B cell (primary cell): ENCODE measurements at places on chromosomes 7 and 10. TPM values are rescaled to one million over a fixed set of nuclear protein-coding genes. Genes with fewer than 3 reads are reported as not detected.

DNA sequence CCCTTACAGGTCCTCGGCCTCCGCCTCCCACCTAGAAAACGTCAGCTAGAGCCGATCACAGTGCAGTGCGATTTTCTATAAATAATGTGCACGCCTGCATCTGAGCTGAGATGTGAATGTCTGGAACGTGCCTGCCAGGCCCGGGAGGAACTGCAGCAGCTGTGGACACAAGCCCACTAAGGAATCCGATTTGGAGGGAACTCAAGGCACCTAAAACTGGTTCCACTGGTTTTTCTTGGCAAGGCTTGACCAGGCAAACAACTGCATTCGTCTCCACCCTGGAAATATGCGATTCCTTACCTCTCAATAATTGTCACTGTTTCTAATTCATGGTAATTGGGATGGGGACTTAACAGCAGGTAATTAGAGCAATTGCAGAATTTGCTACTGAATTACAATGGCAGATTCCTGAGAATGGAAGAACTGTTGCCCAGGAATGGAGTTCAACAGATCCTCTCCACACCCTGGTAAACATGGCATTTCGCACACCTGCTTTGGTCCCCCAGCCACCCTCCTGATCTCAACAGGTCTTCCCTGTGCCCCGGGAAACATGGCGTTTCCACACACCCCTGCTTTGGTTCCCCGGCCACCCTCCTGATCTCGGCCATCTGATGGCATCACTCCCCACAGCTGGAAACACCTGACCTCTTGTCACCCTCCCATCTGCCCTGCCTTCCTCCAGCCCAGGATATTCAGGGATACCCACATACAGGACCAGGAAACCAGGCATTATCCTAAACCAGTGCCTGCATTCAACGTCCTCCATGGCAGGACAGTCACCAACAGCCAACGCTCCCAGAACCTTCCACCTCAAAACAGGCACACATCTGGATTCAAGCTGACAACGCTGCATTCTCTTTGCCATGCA lies 76.0 kb downstream of the DIP2C start:
- no peak for DNase-seq

- DNase-seq = no peak
Measured at GRCh38 chr7:94367949-94368348, 26.7 kb upstream of the COL1A2 start.

DNA sequence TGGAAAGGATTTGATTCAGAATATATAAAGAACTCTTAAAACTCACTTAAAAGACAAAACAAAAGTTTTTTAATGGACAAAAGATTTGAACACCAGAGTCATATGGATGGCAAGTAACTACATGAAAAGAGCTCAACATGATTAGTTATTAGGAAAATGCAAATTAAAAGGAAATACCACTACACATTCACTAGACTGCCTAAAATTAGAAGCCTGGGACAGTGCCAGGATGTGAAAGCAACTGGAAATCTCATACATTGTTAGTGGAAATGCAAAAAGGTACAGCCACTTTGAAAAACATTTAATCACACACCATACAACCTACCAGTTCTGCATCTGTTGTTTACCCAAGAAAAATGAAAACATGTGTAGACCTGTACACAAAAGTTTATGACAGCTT lies 48.8 kb downstream of the RALA start:
- DNase-seq = no peak

GRCh38 chr7:18866359-18867036 lies 250.9 kb downstream of the TWIST1 start:
- no peak for DNase-seq

DNA sequence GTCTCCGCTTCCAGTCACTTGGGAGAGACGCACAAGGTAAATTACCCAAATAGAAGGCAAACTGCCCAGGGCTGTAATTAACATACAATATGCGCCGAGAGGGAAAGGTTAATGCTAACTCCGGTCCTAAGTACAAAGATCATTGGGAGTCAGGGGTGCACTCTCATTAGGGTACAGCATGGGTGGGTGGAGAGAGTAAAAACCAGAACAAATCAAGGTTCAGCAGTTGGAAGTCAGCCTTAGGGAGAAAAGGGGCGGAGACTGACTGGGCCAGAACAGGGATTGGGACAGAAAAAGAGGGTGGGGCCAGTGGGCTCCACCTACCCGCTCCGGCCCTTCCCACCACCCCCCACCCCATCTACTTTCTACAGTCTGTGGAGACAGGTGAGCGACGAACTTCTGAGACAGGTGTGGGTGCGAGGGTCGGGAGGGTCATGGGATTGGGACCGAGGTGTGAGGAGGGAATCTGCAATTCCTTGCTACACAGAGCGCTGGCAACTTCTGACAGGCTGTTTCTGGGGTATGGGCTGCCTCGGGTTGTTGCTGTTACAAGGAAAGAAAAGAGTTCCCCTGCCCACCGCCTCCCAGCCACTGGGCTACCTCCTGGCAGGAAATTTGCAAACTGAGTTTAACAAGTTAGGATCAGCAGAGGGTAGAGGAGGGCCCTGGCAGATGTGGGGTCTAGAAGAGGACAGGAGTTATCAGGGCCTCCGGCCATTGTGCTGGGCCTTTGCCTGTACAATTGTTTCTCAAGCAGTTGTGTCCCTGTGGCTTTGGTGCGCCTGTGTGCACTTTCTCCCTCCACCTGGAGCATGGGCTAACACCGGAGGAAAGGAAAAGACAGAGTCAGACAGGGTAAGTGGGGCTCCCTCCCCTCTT lies at the start of gene TMEM139:
Gene TMEM139, plus strand, starts transcription at position 368 of the 879 bp plus-strand sequence. CDS start 1,000 bp downstream, outside the sequence.
- DNase-seq = no peak

DNA sequence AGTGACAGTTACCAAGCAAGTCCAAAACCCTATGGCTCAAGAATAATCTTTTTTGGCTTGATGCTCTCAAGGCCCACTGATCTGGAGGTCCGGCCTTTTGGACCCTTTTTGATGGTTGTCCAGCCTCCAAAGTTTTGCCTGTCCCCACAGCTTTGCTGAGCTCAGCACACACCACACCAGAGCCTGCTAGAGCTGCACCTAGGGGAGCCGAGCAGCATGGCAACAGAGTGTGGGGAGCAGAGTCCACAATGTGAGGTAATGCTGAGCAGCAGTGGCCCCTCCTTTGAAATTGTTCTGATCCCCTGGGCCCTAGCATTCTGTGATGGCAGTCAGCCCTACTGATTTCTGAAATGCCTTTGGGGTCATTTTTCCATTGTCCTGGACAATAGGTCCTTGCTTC lies 9.3 kb downstream of the GIMAP7 start:
- no peak for DNase-seq

DNA sequence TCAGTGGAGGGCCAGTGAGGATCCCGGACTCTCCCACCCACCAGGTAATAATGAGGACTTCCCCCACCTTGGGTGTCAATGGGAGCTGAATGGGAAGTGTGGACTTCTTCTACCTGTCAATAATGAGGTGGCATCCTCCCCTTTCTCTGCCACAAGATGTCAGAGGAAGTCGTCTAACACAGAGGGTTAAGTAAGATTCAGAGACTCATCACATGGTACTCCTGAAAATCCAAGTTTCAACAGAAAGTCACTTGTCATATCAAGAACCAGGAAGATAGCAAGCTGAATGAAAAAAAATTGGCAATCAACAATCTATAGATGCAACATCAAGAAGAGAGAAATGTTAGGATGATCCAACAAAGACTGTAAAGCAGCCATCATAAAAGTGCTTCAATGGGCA lies 150.9 kb upstream of the SVIL start:
- no peak for DNase-seq

- DNase-seq = no peak
Measured at GRCh38 chr10:116690356-116691322, 51.7 kb downstream of the HSPA12A start.

DNA sequence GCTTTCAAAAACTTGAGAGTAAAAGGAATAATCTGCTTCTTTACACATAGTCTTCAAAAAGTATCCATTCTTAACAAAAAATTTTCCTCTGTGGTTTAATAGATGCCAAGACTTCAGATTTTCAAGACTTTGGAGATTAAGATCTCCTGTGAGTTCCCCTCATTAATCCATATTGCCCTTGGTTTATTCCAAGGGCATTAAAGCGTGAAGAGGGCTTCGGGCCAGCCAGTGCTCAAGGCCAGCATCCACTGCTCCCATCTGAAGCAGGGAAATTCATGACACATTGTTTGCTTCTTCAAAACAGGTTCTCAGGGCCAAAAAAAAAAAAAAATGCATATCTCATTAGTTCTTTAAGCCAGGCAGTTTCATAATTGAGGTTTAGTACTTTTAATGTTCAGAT lies 137.3 kb upstream of the RHOBTB1 start:
- no peak for DNase-seq

GRCh38 chr10:96466-96865 lies 38.8 kb upstream of the ZMYND11 start:
- no peak for DNase-seq

GRCh38 chr7:69747144-69747543 lies 148.9 kb downstream of the AUTS2 start:
- DNase-seq = no peak

DNA sequence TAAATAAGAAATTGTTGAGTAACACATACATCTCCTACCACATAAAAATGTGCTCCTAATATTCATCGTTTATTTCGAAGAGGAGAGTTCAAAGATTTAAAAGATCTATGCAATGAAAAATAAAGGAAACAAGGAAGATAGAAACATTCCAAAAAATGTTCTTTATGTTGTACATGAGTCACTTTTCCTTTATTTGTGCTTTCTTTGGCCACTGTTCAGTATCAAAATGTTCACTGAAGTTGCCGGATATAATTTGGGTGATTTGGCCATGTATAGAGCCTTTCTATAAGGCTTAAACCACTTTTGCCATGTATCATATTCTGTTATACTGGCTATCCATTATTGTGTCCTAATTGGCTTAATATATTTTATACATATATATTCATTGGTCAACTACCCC lies 62.9 kb upstream of the PRR15 start:
- no peak for DNase-seq

DNA sequence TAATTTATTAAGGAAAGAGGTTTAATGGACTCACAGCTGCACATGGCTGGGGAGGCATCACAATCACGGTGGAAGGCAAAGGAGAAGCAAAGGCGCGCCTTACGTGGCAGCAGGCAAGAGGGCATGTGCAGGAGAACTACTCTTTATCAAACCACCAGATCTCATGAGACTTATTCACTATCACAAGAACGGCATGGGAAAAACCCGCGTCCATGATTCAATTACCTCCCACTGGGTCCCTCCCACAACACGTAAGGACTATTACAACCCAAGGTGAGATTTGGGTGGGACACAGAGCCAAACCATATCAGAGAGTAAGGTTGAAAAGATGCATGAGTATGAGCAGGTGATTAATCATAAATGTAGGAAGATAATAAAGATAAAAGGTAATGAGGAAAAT lies 3.2 kb upstream of the JCAD start:
- no peak for DNase-seq

DNA sequence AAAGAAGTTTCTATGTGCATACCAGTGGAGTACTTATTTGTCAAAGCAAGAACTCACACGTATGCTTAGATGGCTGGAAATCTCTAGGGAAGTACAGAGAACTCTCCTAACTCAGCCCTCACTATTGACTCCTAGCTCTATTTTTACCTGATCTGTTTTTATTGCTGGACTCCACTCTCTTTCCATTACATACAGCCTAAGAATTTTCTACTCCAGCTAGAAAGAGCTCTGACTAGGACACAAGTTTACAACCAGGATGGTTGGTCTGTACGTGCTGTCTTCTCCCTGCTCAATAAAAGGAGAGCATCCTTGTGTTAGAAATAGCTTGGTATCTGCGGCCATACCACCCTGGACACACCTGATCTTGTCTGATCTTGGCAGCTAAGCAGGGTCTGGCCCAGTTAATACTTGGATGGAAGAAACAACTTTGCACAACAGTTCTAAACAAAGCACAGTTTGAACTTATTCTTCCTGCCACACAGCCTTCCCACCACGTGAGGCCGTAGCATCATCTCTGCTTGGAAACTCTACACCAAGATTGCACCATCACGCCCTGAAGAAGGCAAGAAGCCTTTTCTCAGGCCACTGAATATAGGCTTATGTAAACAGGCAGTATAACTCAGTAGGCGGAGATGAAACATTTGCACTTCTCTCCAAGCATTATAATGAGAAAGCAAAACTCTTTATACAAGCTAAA lies 50.7 kb downstream of the KCNMA1 start:
- DNase-seq = no peak

DNA sequence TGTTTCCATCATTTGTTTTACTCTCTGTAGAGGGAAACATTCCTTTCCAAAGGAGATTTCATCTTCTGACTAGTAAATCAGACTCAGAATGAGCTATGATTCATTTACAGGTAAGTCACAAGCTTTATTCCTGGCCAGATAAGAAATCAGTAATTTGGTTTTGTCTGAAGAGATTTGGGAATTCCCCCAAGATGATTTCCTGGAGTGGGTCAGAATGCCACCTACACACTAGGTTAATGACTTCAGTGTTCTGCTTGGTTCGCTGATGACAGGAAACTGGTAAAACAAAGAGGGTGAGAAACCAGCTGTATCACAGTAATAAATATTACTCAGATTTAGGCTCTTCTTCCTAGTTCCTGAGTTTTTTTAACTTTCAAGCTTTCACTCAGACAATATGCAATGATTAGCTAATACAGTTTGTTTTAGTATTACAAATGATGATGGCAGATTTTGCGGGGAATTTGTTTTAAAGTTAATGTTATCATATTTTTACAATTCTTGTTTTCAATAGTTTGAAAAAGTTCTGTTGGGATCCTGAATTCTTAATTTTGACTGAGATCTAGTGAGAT lies 8.3 kb upstream of the ASZ1 start:
- no peak for DNase-seq

GRCh38 chr10:36577126-36577525 lies 548.3 kb upstream of the ANKRD30A start:
- DNase-seq = no peak

GRCh38 chr7:63789378-63790176 lies 209.1 kb upstream of the ZNF722 start:
- DNase-seq = no peak

- no peak for DNase-seq
Measured at GRCh38 chr10:36114913-36115312, 472.8 kb upstream of the FZD8 start.

DNA sequence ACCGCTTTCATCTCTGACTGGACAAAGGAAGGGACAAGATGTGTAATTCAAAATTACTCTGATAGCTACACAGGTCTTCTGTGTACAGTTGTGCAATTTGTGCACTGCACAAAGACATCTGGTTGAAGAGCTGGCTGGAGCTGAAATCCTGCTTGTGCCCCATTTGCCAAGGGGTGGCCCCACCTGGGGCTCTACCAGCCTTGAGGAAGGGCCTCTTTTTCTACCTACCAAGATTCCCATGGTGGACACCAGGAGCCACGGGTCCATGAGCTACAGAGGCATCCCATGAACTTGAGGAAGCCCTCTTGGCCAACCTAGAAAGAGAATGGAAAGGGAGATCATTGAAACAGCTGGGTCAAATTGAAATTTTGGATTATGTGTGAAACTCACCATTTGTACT lies 43.2 kb downstream of the HHEX start:
- no peak for DNase-seq

- no peak for DNase-seq
Measured at GRCh38 chr10:79443338-79444198, 1.9 kb downstream of the ZCCHC24 start.

GRCh38 chr10:5343561-5343960 lies 21.2 kb upstream of the UCN3 start:
- DNase-seq = no peak

GRCh38 chr7:120550494-120551048 lies 277.6 kb downstream of the KCND2 start:
- DNase-seq = no peak

Gene PLEKHS1
- 0.06 and 0.09 TPM in 2 replicates for polyA plus RNA-seq

Gene DRGX
- polyA plus RNA-seq = not detected in 2 replicates

Gene HOGA1
- not detected in 2 replicates for polyA plus RNA-seq

Gene ASAH2
- polyA plus RNA-seq = 0.03 and 0.25 TPM in 2 replicates
